ENCODE measurements at places on chromosomes 12 and 14.

DNA sequence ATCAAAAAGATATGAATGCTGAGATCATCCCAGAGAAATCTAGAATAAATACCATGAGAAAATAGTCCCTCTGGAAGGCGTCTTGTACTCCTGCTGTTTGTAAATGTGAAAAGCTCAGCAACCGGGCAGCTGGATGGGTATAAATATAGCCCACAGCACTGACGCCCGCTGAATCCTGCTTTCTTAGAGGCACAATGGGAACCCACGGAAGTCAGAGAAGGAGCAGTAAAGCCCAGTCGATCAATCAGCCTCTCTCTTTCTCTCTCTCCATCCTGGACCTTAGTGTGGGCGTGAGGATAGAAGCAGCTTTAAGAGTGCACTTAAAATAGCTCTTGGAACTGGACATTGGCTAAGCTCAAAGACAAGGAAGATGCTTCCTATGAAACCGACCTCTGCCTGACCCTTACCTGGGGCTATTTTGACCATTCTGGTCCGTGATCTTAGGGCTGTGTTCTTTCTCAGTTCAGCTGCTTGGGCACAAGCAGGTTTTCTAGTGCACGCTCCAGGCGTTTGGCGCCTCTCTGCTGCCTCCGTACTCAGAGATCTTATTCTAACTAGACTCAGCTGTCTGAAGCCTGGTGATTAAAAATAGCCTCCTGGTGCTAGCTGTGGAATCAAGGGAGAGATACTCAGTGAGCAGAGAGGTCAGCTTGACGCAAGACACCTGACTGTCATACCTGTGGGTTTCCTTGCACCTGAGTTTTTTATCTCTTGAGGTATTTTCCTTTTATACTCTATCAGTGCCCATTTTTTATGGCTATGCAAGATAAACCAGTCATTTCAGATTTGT, 144.6 kb downstream of the ETV6 start:
- DNase-seq, result no peak

DNA sequence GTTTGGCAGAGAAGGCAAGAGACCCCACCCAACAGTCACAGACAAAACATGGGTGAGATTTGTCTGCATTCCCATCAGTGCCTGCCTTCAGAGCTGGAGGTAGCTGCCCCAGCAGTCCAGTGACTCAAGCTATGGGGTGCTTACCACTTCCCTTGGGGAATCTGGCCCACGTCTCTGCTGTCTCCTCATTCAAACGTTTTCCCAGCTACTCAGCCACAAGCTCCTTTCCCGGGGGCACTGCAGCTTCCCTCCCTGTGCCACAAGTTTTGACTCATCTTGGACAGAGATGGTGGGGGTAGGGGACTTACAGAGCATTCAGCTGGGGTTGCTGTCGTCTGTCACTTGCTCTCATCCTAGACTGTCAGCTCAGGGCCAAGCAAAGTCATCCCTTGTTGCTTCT, 66.6 kb downstream of the FBXL14 start:
- DNase-seq, result no peak

DNA sequence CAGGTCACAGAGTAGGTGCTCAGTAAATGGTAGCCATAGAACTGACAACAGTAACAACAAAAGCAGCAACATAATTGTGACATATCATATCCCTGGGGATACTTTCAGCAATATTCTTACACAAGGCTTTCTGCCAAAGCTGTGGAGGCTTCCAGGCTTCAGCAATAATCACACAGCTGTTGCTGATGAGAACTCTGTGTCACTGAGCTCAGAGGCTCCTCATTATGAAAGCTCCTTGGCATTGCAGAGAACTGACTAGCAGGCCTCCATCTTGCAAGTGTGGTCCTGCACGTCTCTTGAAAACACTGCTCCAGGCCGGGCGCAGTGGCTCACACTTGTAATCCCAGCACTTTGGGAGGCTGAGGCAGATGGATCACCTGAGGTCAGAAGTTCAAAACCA, 97.3 kb upstream of the BTG1 start:
- peak; percentile 36 for DNase-seq

- DNase-seq, result peak; percentile 40
Measured at GRCh38 chr14:22428700-22429291, 160.2 kb downstream of the DAD1 start.

GRCh38 chr12:100289038-100289437, 22.1 kb downstream of the SCYL2 start:
- no peak for DNase-seq

DNA sequence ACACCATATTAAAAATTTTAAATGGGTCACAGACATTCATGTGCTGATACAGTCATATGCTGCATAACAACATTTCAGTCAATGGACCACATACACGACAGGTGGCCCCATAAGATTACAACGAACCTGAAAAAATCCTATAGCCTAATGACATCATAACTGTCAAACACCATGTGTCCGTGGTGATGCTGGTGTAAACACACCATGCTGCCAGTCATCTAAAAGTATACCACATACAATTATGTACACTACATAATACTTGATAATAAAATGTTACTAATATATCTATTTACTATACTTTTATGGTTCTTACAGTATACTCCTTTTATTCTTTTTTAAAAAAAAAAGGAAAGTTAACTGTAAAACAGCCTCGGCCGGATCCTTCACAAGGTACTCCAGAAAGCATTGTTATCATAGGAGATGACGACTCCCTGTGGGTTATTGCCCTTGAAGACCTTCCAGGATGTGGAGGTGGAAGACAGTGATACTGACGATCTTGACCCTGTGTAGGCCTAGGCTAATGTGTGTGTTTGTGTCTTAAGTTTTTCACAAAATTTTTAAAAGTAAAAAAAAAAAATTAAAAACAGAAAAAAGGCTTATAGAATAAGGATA, 5.0 kb upstream of the TDG start:
- DNase-seq, result no peak

- DNase-seq, result no peak
Measured at GRCh38 chr12:47576289-47576945, 129.4 kb downstream of the RPAP3 start.

- DNase-seq, result peak; percentile 81
Measured at GRCh38 chr12:80794551-80794950, 77.8 kb downstream of the MYF5 start.

DNA sequence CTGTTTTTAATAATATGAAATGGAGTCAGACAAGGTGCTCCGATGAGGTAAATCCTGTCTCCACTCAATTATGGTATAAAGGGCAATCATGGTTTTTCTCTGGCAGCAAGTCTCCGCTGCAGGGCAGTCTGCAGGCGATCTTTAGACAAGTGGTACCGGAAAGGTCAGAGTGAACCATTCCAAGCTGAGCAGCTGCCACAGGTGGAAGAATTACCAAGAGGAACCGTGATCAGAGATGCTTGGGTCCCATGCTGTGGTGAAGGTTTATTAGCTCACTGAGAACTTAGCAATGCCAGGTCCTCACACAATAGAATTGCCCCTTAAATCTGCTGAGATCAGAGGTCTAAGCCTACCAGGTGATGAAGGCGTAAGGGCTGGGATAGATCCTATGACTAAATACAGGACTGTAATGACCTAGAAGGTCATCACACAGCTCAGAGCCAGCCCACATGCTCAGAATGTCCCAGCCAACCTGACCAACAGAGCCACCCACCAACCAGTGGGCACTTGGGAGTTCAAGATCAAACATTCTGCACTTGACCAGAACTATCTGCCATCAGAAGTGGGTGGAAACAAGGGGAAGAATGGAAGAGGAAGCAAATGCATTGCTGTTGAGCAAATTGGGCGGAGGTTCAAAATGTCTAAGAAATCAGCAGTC, 175.2 kb upstream of the BCL2L14 start:
- DNase-seq, result no peak

- no peak for DNase-seq
Measured at GRCh38 chr14:90368946-90369721, 27.7 kb upstream of the CALM1 start.

GRCh38 chr12:48966177-48966895, 5.2 kb downstream of the WNT10B start:
- DNase-seq, result no peak

- no peak for DNase-seq
Measured at GRCh38 chr14:57981817-57982560, 116.1 kb upstream of the SLC35F4 start.

DNA sequence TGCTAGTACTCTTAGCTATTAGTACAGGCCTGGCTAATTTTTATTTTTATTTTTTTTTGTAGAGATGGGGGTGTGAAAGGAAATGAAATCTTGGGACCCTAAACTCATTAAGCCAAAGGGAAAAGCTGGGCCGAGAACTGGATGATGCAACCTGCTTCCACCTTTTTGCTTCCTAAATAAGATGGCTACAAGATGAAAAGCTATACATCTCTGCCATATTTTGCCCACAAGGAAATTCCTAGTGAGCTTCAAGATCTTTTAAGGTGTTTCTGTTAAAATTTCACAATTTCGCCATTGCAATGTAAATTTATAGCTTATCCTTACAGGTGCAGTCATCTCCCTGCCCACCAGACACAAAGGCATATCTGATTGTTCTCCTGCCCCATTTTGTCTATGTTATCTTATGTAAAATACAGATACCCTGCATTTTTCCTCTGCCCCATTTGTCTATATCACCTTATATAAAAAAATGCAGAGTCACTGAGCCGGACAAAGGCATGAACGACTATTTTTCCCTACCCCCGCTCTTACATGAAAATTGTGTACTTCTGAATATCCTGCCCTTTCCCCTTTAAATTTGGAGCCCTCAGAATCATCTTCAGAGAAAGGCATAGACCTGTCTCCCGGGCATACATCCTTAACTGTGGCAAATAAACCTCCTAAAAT, 112.0 kb upstream of the SLC38A2 start:
- DNase-seq, result no peak

GRCh38 chr14:24694680-24695079, 60.7 kb upstream of the GZMB start:
- DNase-seq, result no peak

GRCh38 chr12:60872219-60872618, 1276.4 kb downstream of the SLC16A7 start:
- no peak for DNase-seq

DNA sequence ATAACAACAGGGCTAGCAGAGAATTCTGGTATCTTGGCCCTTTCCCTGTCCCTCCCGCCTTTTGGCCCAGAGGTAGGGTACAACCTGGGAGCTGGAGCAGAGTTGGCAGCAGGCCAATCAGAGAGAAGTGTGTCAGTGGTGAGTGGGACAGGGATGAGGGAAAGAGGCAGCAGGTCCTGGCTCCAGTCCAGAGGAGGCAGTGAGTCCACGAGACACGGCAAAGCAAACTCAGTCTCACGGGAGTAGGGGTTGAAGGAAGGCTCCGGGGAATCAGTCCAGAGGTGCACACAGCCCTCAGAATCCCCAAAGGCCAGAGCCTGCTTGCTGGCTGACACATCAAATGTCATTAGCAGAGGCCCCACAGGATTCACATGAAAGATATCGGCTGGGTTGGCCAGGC, 7.3 kb downstream of the PAN2 start:
- no peak for DNase-seq

DNA sequence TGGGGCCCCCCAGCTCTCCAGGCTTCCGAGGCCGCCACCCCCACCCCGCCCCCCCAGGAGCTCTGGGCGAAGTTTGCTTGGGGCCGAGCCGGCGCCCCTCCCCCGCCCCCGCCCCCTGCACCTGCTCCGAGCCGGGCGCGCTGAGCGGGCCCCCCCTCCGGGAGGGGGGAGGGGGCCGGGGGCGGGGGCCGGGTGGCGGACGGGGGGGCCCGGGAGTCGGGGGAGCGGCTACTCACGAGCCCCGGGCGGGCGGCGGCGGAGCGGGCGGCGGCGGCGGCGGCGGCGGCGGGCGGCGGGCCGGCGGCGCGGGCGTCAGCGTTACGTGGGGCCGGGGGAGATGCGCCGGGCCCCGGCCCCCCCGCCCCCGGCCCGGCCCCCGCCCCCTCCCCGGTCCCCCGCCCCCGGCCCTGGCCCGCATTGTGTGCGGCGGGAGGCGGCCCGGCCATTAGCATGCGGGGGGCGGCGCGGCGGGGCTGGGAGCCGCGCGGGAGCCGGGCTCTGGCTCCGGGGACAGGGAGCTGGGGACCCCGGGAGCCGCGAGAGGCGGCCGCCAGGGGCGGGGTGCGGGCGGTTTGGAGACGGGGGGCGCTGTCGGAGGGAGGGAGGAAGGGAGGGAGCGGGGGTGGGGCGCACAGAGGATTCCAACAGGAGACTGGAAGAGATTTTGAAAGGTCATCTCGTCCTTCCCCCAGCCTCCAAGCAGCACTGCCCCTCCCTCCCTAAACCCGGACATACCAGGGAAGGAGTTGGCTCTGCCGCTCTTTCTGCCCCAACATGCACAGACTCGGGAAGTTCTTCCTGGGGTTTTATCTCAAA, at the start of gene ZNF219:
TSS of gene ZNF219 (minus strand) at position 580 of the 816 bp plus-strand sequence. CDS start 5,064 bp downstream, outside the sequence.
- DNase-seq, result peak; percentile 77

- DNase-seq, result no peak
Measured at GRCh38 chr14:69999261-69999674, 120.1 kb downstream of the SMOC1 start.

DNA sequence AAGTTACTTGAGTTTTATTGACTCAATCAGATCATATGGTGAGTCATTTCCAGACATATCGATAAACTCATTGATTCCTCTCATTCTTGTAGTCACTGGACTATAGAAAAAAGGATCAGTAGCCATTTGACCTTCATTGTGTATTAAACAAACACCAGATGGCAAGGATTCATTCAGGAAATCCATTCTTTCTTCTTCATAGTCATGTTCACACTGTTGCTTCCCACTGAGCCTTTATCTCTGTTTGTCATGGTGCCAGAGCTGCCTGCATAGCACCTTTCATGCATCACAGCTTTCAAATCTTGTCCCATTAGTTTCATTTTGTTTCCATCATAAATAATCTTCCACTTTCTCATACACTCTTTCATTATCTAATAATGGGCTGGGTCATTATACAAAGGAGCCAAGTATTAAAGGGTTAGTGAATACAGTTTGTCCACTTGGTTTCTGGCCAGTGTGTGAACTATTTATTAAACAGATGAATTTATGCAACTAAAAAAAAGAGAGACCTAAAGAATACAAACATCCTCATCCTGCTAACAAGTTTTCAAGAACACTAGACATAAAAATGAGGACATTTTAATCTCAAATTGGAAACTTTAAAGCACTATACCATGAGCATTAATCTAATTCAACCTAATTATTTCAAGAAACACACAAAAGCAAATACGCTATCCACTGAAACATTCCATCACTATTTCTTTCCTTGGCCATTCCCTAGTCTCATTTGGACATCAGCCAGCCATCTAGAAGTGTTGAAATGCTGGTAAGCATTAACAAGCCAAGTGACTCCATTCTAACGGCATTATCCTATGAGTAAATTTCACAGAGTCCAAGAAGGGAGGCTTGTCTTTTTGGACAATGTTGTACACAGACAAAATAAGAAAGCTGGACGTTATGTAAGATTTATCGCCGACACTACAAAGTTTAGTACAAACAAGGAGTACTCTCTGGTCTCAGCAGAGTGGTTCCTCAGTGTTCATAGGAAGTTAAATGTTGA, 476.5 kb downstream of the FOXG1 start:
- DNase-seq, result peak; percentile 87

- DNase-seq, result no peak
Measured at GRCh38 chr14:64721899-64722298, 17.7 kb downstream of the PLEKHG3 start.

GRCh38 chr14:69046476-69046860, 67.4 kb upstream of the ACTN1 start:
- no peak for DNase-seq

GRCh38 chr12:30942936-30943335, 16.4 kb downstream of the TSPAN11 start:
- DNase-seq, result no peak

- DNase-seq, result no peak
Measured at GRCh38 chr12:83477696-83478095, 791.0 kb downstream of the TMTC2 start.

Data from A673 (cell line).